ENCODE measurements at places on chromosomes 4 and X. TPM values are rescaled to one million over a fixed set of nuclear protein-coding genes. Genes with fewer than 3 reads are reported as not detected.

DNA sequence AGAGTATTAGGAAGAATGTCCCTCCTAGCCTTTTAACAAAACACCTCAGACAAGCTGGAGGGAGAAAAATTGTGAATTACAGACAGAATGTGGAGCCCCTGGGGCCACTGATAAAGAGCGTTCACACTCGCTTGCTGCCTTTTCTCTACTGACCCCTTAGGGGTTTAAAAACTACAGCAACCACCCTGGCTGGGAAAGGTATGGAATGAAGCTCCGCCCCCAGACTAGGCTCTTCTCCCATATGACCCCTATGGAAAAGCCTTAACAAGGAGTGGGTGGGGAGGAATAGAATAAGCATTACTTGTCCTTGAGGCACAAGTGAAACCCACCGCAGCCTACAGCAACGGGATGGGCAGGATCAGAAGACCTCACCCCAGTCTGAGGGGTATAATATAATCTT, 26.3 kb downstream of the ANKRD50 start:
- DNase-seq = peak; percentile 71

GRCh38 chr4:2288051-2288541, 26.2 kb upstream of the MXD4 start:
- peak; percentile 18 for DNase-seq

DNA sequence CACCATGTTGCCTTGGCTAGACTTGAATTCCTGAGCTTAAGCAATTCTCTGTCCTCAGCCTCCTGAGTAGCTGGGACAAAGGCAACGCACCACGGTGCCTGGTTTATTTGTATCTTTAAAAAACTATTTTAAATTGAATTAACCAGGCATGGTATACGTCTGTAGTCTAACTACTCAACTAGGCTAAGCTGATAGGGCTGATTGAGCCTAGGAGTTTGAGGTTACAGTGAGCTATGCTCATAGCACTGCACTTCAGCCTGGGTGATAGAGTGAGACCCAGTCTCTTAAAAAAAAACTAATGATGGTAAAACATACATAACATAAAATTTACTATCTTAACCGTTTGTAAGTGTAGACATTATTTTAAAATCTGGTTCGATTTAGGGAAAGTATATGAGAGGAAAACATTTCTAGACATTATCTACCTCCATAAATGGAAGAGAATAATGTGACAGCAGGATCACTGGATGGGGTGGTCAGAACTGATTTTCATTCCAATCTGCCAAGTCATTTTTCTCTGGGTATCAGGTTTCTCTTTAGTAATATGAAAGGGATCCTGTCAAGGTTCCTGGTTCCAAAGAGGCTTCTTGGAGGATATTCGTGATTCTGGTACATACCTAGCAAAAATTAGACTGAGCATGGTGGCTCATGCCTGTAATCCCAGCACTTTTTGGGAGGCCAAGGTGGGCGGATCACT, 8.7 kb upstream of the ITGB1BP2 start:
- no peak for DNase-seq

DNA sequence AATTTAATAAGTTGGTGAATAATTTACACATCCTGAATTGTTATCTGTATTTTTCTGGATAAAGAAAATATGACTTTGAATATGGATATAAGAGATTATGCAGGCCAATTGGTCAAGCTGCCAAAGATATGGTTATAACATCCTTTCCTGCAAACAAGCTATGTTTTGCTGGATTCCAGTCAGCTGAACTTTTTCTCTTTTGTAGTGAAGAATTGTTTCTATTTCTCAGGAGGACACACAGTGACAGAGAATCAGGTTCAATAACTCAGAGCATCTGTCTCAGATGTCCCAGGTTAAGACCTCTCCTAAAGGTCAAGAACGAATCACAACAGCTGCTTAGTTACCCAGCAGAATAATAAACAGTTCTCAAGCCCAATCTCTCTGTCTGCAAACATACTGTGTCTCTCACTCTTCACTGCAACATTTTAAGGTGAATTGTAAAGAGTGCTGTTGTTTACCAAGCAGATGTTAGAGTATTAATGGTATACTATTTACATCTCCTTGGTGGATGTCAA, 189.5 kb upstream of the ANKRD50 start:
- DNase-seq = no peak

GRCh38 chrX:53422086-53422860, at the start of gene SMC1A:
SMC1A (minus strand) TSS chrX:53422654; CDS start chrX:53422600, 54 bp downstream.
- DNase-seq = peak; percentile 98

Gene ATP10D
- 3.8 TPM for total RNA-seq

Gene GUCY1B1
- total RNA-seq = 0.59 TPM

Gene MAP7D2
- 2.4 TPM for total RNA-seq

Gene KCNE5
- 3.7 TPM for total RNA-seq

Gene HTT
- 60.9 TPM for total RNA-seq

Measured in H9 (cell line).